T-cell (primary cell): ENCODE measurements at places on chromosomes 12 and 14.

- no peaks in the 10 kb centered on the region for H3K4me1 ChIP-seq
- H3K27ac ChIP-seq = no peak overlapping the region
- peaks cover 20% of the 10 kb centered on the region for H3K36me3 ChIP-seq
- H3K27me3 ChIP-seq = no peaks in the 10 kb centered on the region
Measured at GRCh38 chr12:105206686-105207374, 29.1 kb downstream of the APPL2 start.

GRCh38 chr14:39302124-39302810, 68.6 kb downstream of the MIA2 start:
- no peaks in the 10 kb centered on the region for H3K27me3 ChIP-seq
- no peaks in the 10 kb centered on the region for H3K4me1 ChIP-seq
- H3K4me3 ChIP-seq = no peak overlapping the region
- H3K36me3 ChIP-seq = peaks cover 34% of the 10 kb centered on the region

- H3K4me1 ChIP-seq = peaks cover 38% of the 10 kb centered on the region
- H3K4me3 ChIP-seq = no peak overlapping the region
- DNase-seq = no peak
- no peaks in the 10 kb centered on the region for H3K36me3 ChIP-seq
- no peak overlapping the region for H3K27ac ChIP-seq
- no peaks in the 10 kb centered on the region for H3K27me3 ChIP-seq
Measured at GRCh38 chr14:35420036-35420811, 15.7 kb upstream of the NFKBIA start.

- DNase-seq = no peak
- no peaks in the 10 kb centered on the region for H3K36me3 ChIP-seq
- peaks cover 4% of the 10 kb centered on the region for H3K27me3 ChIP-seq
- peaks cover 11% of the 10 kb centered on the region for H3K4me1 ChIP-seq
Measured at GRCh38 chr14:72774894-72775620, 118.8 kb downstream of the DPF3 start.

GRCh38 chr12:14655284-14655683, 41.1 kb downstream of the GUCY2C start:
- no peak for DNase-seq
- no peak overlapping the region for H3K4me3 ChIP-seq

GRCh38 chr12:120455302-120455701, 9.1 kb downstream of the GATC start:
- peaks cover 2% of the 10 kb centered on the region for H3K4me1 ChIP-seq
- no peaks in the 10 kb centered on the region for H3K27me3 ChIP-seq
- no peak overlapping the region for H3K27ac ChIP-seq

- H3K4me1 ChIP-seq = peaks cover 26% of the 10 kb centered on the region
- H3K27ac ChIP-seq = peak within 1 kb of the TSS; percentile 36
- H3K36me3 ChIP-seq = no peaks in the 10 kb centered on the region
- H3K27me3 ChIP-seq = no peaks in the 10 kb centered on the region
- peak; percentile 22 for DNase-seq
- peak within 1 kb of the TSS; percentile 74 for H3K4me3 ChIP-seq
Measured at GRCh38 chr14:75578102-75578785, at the start of gene FLVCR2. TSS of gene FLVCR2 (plus strand) at chr14:75578620. CDS start at chr14:75578973, 353 bp downstream.

DNA sequence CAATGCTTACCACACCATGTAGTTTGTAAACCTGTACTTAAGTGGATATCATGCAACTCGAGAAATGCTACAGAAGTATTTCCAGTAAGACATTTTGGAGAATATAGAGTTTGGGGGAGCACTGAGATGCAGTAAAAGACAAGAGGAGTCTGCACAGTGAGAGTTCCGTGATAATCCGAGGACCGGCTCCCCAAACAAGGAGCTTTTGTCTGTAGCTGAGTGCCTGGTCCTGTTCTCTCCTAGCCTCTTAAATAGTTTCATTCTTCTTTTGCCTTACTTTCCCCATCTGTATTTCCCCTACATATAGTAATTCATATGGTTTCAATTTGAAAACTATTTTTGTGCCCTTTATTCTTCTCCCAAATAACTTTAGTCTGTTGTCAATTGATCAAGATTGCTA, 364.1 kb downstream of the EGLN3 start:
- H3K36me3 ChIP-seq = no peaks in the 10 kb centered on the region
- H3K27ac ChIP-seq = no peak overlapping the region
- no peak overlapping the region for H3K4me3 ChIP-seq
- no peak for DNase-seq
- no peaks in the 10 kb centered on the region for H3K4me1 ChIP-seq

GRCh38 chr12:14365294-14366208, at the start of gene ATF7IP:
TSS of gene ATF7IP (plus strand) at chr12:14365682. CDS start at chr12:14423916, 58,234 bp downstream.
- H3K4me1 ChIP-seq = peaks cover 15% of the 10 kb centered on the region
- DNase-seq = peak; percentile 94
- H3K27ac ChIP-seq = peak within 1 kb of the TSS; percentile 97
- peaks cover 3% of the 10 kb centered on the region for H3K36me3 ChIP-seq

DNA sequence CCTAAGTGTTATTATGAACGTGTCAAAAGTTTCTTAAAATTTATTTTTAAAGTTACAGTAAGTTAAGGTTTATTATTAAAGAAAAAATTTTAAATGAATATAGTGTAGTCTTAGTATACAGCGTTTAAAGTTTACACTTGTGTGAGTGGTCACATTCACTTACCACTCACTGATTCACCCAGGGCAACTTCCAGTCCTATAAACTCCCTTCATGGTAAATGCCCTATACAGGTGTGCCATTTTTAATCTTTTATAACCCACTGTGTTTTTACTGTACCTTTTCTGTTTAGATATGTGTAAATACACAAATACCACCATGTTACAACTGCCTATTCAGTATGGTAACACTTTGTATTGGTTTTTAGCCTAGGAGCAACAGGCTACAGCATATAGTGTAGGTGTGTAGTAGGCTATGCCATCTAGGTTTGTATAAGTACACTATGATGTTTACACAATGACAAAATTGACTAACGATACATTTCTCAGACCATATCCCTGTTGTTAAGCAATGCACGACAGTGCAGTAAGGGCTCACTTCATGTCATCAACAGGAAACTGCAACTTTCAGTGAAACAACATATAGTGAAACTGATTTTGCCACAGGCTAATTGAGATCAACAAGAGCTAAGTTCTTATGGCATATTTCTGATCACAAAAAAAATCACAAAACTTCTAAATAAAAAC, 112.0 kb upstream of the TMCC3 start:
- no peak for DNase-seq
- H3K27ac ChIP-seq = no peak overlapping the region
- H3K36me3 ChIP-seq = no peaks in the 10 kb centered on the region
- H3K4me1 ChIP-seq = no peaks in the 10 kb centered on the region
- no peak overlapping the region for H3K4me3 ChIP-seq

DNA sequence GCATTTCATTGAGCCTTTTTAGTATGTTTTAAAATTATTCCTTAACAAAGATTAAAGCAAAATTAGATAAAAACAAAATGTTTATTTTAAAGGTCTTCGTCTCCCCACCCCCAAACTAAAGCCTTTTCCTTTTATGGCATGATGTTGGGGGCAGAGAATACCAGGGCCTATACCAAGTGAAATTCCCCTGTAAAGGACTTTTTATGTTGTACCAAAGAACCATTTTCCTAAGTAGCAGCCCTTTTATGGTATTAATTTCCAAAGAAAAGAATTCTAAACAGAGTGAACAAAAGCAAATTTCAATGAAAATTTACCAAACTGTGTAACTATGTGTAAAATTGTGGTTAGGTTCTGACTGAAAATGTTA, 71.9 kb upstream of the GNPNAT1 start:
- no peak overlapping the region for H3K4me3 ChIP-seq
- no peaks in the 10 kb centered on the region for H3K27me3 ChIP-seq
- no peak for DNase-seq
- no peaks in the 10 kb centered on the region for H3K4me1 ChIP-seq

- no peaks in the 10 kb centered on the region for H3K36me3 ChIP-seq
- no peak overlapping the region for H3K27ac ChIP-seq
- no peaks in the 10 kb centered on the region for H3K4me1 ChIP-seq
- peaks cover 2% of the 10 kb centered on the region for H3K27me3 ChIP-seq
- DNase-seq = no peak
- H3K4me3 ChIP-seq = no peak overlapping the region
Measured at GRCh38 chr12:26047401-26048226, 77.2 kb downstream of the BHLHE41 start.

DNA sequence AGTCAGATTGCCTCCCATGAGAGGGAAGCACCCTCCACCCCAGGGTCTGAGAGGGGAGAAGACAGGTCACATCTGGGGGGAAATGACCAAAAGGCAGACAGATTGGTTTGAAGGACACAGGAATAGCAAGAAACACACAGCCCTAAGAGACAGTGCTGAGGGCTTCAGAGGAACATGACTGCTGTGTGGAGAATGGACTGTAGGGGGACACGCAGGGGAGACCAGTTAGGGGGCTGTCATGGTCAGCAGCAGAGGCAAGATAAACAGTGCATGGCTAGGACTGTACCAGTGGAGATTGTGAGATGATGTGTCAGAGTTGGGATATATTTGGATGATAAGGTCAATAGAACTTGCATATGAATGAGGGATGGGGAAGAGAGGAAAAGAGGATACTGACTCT, 19.7 kb downstream of the SMUG1 start:
- DNase-seq = no peak
- H3K27me3 ChIP-seq = peaks cover 13% of the 10 kb centered on the region
- H3K4me3 ChIP-seq = no peak overlapping the region

GRCh38 chr12:48336564-48336963, 14.2 kb downstream of the ZNF641 start:
- no peak overlapping the region for H3K4me3 ChIP-seq
- H3K27me3 ChIP-seq = no peaks in the 10 kb centered on the region
- peaks cover 5% of the 10 kb centered on the region for H3K4me1 ChIP-seq
- peaks cover 15% of the 10 kb centered on the region for H3K36me3 ChIP-seq

- H3K27ac ChIP-seq = no peak overlapping the region
- no peak for DNase-seq
Measured at GRCh38 chr14:27077710-27078109, 479.9 kb upstream of the NOVA1 start.

DNA sequence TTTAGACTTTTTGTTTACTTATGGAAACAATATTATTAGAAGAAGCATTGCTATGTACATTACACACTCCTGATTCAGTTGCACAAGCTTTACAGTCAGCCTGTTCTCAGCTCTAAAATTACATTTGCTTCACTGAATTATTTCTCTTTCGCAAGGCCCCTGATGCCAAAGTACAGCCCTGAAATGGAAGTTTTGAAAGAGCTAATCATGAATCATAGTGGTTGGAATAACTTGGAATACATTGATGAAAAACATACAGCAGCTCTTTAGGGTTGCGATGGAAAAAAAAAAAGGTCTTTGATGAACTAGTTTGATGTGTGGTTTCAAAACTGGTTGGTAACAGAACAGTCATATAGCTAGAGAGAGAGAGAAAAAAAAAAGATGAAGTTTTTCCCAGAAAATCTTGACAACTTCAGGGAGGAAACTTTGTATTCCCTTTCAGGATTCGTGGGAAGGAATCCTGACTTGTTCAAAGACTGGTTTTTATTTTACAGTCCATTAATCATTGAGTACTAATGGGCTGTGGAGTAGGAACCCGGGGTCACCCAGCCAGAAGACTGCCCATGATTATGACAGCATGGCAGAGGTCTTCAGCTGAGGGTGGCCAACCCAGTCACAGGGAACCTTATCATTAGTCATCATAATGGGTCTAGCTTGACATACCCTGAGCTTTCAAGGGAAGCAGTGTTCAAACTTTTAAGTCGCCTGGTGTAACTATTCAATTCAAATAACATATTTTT, 460.1 kb downstream of the NAV3 start:
- H3K4me1 ChIP-seq = no peaks in the 10 kb centered on the region
- H3K27ac ChIP-seq = no peak overlapping the region
- H3K36me3 ChIP-seq = no peaks in the 10 kb centered on the region

GRCh38 chr12:124381456-124382296, 86.8 kb downstream of the RFLNA start:
- H3K4me3 ChIP-seq = no peak overlapping the region
- no peak for DNase-seq
- H3K27me3 ChIP-seq = no peaks in the 10 kb centered on the region

- no peaks in the 10 kb centered on the region for H3K4me1 ChIP-seq
- no peaks in the 10 kb centered on the region for H3K27me3 ChIP-seq
- no peaks in the 10 kb centered on the region for H3K36me3 ChIP-seq
- no peak overlapping the region for H3K27ac ChIP-seq
- no peak overlapping the region for H3K4me3 ChIP-seq
Measured at GRCh38 chr12:52205612-52206303, 13.9 kb upstream of the KRT80 start.

GRCh38 chr14:87175175-87175574, 817.8 kb downstream of the GALC start:
- no peak overlapping the region for H3K4me3 ChIP-seq
- no peaks in the 10 kb centered on the region for H3K4me1 ChIP-seq
- H3K27me3 ChIP-seq = no peaks in the 10 kb centered on the region
- no peaks in the 10 kb centered on the region for H3K36me3 ChIP-seq
- no peak overlapping the region for H3K27ac ChIP-seq

GRCh38 chr14:22980672-22981089, 1.7 kb downstream of the AJUBA start:
- no peaks in the 10 kb centered on the region for H3K36me3 ChIP-seq
- no peaks in the 10 kb centered on the region for H3K27me3 ChIP-seq
- H3K4me1 ChIP-seq = peaks cover 2% of the 10 kb centered on the region
- peak overlapping the region; percentile 64 for H3K4me3 ChIP-seq

DNA sequence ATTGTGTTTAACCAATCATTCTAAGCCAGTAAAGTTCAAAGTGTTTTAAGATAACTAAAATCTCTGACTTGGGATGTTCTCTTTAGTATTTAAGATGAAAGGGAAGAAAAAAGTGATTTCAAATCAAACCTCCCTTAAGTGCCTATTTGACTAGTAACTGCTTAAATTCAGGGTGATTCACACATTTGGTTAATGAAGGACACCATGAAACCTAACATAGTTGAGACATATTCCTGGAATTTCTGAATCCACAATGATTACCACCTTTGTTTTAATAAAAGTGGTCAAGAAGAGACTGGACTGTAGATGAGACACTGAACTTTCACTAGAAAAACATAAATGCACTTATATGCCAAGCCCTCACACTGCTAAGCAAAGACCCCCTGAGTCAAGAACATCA, 138.7 kb downstream of the MED13L start:
- no peaks in the 10 kb centered on the region for H3K27me3 ChIP-seq
- H3K27ac ChIP-seq = no peak overlapping the region
- no peak for DNase-seq
- peaks cover 13% of the 10 kb centered on the region for H3K4me1 ChIP-seq

GRCh38 chr12:68959891-68960464, 27.0 kb upstream of the CPM start:
- no peaks in the 10 kb centered on the region for H3K36me3 ChIP-seq
- DNase-seq = no peak
- no peak overlapping the region for H3K4me3 ChIP-seq
- H3K4me1 ChIP-seq = peaks cover 3% of the 10 kb centered on the region
- H3K27me3 ChIP-seq = peaks cover 7% of the 10 kb centered on the region

DNA sequence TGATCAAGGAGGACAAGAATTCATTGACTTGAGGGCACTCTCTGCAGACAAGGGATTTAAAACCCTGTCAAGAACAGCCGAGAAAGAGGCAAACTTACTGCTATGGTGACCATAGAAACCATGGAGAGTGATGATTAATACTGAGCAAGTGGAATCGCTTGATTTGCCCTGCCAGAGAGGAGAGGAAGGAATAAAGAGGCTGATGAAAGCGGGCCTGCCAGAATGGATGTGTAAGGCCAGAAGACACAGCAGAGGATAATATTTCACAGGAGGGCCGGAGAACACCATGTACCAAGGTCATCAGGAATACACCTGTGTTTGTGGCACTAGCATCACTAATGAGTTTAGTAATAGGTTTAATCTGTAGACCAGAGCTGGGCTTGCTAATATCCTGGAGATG, 221.8 kb upstream of the DCN start:
- H3K27ac ChIP-seq = no peak overlapping the region
- no peaks in the 10 kb centered on the region for H3K4me1 ChIP-seq
- no peak overlapping the region for H3K4me3 ChIP-seq
- H3K27me3 ChIP-seq = no peaks in the 10 kb centered on the region
